ENCODE measurements at places on chromosomes 1 and 21. TPM values are rescaled to one million over a fixed set of nuclear protein-coding genes. Genes with fewer than 3 reads are reported as not detected.

The RNU1-3 gene
- under 0.01 TPM for total RNA-seq

- no peak for DNase-seq
Observed at GRCh38 chr1:235015291-235015985, 113.2 kb downstream of the TOMM20 start.

GRCh38 chr1:27109103-27109822 is 45.7 kb downstream of the SLC9A1 start:
- DNase-seq = no peak

DNA sequence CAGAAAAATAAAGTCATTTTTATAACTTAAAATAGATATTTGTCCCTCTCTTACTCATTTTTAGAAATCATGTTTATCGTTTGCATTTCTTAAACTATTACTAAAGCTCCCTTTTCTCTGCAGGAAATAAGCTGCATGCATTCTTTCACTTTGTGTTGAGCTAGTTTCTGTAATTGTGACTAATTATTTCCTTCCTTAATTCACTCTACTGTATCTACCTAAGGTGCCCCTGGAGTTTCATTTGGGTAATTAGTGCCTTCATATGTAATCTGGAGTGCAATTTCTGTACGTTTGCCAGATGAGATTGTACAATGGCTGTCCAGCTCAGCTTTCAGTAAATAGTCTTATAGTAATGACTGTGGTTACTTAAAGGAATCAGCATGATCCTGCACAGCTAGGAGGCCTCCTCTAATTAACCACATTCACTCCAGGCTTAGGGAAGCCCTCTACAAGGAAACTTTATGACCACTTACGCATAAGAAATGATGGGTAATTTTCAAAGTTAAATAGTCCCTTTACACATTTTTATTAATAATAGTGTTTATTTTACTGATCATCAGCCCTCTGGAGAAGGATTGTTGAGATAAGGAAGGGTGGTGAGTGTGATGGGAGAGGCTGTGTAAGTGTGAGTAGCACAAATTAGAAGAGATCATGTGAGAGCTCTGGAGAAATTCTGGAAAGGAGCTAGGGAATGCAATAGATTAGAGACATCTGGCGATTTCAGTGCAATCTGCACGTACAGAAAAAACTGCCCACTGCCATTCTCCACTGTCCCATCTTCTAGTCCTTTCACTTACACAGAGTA is 86.8 kb downstream of the LRRC8C start:
- peak; percentile 22 for DNase-seq
